ENCODE measurements at places on chromosomes 13 and 19.

- DNase-seq = no peak
Measured at GRCh38 chr19:40136818-40137217, 46.1 kb upstream of the ZNF780A start.

DNA sequence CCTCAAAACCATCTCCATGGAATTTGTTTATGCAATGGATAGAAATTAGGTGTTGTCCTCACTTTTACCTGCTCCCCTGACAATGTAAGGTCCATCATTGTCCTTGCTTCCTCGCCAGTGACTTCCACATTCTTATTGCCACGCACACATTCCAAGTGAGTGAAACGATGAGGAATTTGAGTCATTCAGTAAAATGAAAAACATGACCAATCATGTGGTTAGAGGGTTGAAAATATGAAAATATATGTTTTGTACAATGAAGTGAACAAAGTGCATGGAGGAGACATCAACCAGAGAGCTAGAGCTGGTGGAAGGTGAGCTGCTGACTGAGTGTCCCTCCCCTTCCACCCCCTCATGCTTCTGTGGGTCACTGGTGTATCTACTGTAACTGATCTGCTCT, 91.7 kb downstream of the ATP8A2 start:
- no peak for DNase-seq

- DNase-seq = no peak
Measured at GRCh38 chr19:8180018-8180417, 29.2 kb upstream of the CERS4 start.

GRCh38 chr19:48095612-48096175, 14.9 kb downstream of the PLA2G4C start:
- no peak for DNase-seq

DNA sequence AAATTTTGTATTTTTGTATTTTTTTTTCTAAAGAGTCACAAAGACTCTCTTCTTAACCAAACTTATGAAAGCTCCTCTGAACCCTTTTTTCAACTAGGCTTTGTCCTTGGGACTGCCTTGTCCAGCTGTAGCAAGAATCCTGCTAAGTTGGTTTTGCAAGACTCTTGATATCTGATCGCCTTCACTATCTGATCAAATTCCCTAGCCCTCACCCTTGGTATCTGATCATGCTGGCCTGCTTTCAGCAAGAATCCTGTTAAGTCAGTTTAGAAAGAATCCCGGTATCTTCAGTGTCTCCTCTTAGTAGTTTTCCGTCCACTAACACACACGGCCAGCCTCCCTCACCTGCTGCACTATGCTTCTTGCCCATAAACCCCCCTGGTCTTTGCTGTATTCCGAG, 1.9 kb upstream of the SIGLEC5 start:
- DNase-seq = no peak

- DNase-seq = no peak
Measured at GRCh38 chr19:47414469-47414868, 4.9 kb downstream of the MEIS3 start.

GRCh38 chr19:16296713-16297112, 27.9 kb upstream of the KLF2 start:
- DNase-seq = no peak

GRCh38 chr13:110419381-110419791, 112.3 kb downstream of the COL4A2 start:
- no peak for DNase-seq

DNA sequence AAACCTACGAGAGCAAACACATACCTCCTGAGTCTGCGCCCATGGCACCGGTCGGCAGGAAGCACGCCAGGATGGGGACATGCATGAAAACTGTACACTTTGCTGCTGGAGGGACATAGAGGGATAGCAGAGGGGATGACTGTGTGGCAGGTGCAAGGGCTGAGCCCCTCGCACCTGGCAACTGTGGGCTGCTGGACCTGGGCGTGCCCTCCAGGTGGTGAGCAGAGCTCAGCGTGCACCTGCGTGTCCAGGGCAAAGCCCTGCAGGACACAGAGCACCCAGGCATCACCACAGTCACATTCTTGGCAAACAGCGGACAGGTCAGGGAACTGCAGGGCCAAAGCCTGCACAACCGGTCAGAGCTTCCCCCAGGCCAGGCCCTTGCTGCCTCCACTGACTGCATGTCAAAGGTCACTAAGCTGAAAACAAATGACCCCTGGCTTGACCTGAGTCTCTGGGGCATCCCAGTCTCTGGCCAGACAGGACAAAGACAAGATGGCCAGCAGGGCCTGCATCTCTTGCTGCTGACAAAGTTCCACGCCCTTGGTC, 9.0 kb upstream of the ISYNA1 start:
- DNase-seq = no peak

DNA sequence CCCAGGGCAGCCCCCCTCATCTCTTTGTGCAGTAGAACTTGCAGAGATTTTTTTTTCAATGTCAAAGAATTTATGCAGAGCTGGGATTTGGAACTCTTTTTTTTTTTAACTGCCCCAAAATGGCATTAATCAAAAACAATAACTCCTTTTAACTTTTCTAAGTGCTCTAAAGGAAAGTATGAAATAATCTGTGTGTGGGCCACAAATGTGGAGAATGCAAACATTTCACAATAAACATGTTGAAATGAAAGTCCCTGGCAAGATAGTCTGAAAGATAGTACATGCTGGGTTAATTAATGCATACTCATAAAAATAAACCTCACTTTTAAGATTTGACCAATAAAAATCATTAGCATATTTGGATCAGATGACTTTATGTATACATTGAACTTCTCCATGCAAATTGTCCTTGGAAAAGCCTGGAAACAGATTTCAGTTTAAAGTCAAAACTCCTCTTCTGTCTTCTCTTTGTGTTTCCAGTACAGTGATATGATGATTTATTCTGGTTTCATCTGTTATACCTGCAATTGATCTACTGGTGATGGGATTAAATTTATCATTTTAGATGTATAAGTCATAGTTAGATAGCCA, 30.5 kb upstream of the ZNF536 start:
- DNase-seq = no peak

DNA sequence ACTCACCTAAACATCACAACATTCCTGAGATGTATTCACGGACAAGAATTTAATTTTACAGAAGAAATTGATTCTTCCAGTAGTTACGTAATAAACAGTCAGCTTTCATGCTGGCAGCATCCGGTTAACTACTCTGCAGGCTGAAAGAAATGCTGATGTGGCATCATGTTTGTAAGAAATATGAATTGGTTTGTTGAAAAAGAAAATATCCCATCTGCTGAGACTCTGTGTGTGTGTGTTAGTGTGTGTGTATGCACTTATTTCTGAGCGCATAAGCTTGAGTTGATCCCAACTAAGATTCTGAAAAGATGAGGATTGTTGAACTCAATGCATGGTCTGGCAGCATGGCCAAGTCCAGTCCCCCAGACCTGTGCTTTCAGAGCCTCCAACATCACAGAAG, 74.3 kb upstream of the FAM216B start:
- no peak for DNase-seq

GRCh38 chr13:81283062-81283461, 942.1 kb upstream of the SPRY2 start:
- no peak for DNase-seq

DNA sequence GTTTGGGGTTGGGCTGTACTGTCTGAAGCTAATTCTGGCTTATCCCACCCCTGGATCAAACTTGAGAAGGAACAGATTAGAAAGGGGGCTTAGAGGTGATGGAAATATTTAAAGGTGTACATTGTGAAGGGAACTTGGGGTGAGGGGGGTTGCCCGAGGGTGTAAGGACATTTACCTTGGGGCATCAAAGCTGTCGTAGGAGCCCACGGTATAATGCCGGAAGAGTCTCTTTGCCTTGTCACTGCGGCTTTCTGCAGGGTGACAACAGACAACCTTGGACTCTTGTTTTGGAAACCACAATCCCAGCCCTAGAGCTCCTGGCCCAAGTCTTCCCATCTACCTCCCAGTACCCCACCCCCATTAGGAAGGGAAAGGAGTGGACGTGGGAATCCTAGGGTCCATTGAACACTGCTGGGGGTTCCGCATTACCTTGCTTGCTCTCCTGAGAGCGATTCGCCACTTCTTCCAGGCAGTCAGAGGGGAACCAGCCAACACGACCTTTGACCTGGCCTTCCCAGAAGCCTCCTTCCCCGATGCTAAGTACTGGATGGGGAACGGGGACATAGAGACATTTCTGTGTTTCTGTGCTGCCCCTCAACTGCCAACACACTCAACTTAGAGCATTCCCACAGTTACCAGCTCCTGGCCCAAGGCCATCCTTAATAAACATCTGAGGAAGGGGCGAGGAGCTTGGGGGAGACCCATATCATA, 22.0 kb downstream of the SHANK1 start:
- DNase-seq = no peak

GRCh38 chr19:33417751-33418150, 44.2 kb downstream of the CEBPG start:
- no peak for DNase-seq

DNA sequence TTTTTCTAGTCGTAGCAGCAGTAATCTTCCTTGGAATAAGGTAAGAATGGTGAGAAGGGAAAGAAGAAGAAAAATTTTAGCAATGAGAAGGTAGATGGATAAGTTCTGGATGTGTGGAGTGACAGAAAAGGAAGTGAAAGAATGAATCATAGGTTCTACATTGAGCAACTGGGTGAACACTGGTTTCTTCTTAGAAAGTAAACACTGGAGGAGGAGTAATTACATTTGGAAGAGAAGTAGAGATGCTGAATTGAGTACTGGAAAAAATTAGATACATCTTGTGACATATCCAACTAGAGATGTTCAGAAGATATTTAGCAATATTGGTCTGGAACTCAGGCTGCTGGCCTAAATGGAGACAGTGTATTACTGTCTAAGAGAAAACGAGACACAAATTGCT, 148.5 kb downstream of the GPC5 start:
- no peak for DNase-seq

All from activated CD4-positive, alpha-beta T cell treated with anti-CD3 and anti-CD28 coated beads for 24 hours (primary cell).